Hematopoietic multipotent progenitor cell treated with erythropoietin and hydrocortisone succinate and interleukin-3 and kit ligand, for 17 days (in vitro differentiated cells): ENCODE measurements at places on chromosomes 1 and 21.
A peak's percentile ranks its signal among the peaks of the same experiment; 100 is the strongest.

- no peak for DNase-seq
Observed at GRCh38 chr1:182087304-182087703, 25.8 kb upstream of the ZNF648 start.

GRCh38 chr1:39195166-39196111, 9.1 kb upstream of the MACF1 start:
- no peak for DNase-seq

DNA sequence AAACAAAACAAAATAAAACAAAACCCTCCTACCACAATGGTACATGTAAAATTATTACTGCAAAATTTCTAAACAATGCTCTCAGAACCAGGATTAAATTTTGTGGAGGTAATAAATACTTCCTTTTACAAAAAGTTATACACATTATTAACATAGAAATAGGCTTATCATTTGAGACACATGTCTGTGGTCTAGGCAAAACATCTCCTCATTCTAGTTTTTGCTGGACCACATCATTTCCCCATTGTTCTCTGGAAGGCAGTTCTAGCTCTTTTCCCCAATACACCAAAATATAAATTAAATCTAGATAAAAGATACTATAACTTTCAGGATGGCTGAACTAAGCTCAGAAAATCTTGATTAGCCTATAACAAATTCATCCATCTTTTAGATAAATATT, 18.4 kb downstream of the EXTL2 start:
- DNase-seq, result no peak

- no peak for DNase-seq
Observed at GRCh38 chr1:183522104-183522503, 49.8 kb downstream of the SMG7 start.

GRCh38 chr1:226728448-226728847, 10.6 kb downstream of the ITPKB start:
- DNase-seq, result no peak

DNA sequence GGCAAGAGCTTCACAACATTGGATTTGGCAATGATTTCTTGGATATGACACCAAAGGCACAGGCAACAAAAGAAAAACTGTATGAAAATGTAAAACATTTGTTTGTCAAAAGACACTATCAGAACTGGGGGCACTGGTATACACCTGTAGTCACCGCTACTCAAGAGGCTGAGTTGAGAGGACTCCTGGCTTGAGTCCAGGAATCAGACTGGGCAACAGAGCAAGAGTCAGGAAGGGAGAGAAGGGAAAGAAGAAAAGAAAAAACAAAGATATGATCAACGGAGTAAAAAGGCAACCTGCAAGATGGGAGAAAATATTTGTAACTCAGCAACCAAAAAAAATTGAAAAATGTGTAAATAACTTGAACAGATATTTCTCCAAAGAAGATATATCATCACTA, 6.0 kb upstream of the TUT4 start:
- DNase-seq, result no peak

GRCh38 chr1:230578616-230579015, 63.7 kb upstream of the COG2 start:
- DNase-seq, result peak; percentile 21

DNA sequence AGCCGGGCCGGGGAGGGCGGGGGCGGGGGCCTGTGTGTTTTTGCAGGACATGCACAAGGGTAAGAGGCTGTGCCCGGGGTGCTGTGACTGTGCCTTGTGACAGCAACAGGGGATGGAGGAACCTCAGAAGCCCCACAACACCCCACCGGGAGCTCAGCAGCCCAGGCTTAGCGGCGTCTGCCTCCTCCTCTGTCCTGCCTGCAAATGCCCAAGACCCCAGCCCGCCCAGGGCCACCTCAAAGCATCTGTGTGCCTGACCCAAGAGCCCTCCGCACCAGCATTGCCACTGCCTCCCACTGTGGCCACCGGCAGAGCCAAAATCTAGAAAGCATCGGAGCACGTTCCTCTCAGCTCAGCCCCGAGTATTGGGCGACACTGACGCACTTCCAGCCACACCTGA, 2.7 kb upstream of the ACTRT2 start:
- DNase-seq, result no peak

- peak; percentile 33 for DNase-seq
Observed at GRCh38 chr1:22428672-22429071, 23.0 kb upstream of the ZBTB40 start.

DNA sequence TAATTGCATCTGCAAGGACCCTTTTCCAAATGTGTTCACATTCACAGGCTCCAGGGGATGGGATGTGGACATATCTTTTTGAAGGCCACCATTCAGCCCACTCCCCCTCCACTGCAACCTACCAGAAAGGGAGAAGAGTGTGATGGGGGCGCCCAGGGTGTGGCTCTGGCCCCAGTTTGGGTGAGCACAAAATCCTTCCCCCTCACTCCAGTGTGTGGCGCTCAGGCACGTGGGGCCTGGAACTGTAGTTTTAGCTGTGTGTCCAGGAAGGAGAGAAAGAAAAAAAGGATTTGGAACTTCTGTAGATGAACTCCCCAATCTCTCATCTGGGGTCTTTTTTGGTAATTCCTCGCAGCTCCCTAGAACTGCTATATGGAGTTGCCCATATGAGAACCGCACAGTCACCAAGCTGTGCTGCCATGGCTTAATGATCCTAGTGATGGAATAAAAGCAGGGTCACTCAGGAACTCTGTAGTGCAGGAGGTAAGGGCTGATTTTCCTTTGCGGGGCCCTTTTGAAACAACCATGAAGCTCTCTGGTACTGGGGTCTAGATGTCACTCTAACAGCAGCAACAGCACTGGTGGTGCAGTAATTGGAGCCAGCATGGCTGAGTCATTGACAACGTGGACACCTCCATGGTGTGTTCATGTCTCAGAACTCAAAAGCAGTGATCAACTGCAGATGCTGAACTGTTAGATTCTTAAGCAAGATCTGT, 17.0 kb downstream of the AGT start:
- DNase-seq, result no peak

DNA sequence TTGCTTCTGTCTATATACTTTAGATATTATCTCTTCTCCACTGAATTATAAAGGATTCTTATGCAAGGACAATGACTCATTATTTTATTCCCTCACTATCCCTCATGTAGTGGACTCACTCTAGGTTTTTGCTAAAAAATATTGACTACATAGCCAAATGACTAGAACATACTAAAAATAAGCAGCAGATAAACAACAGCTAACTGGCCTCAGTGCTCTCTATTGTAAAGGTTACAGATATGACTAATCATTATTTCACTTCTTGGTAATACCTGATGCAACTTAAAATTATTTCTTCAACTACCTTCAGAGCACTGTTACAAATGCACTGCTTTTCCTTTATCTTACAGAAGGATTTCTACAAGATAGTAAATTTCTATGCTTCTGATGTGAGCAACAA, 147.6 kb upstream of the DEPDC1 start:
- no peak for DNase-seq

DNA sequence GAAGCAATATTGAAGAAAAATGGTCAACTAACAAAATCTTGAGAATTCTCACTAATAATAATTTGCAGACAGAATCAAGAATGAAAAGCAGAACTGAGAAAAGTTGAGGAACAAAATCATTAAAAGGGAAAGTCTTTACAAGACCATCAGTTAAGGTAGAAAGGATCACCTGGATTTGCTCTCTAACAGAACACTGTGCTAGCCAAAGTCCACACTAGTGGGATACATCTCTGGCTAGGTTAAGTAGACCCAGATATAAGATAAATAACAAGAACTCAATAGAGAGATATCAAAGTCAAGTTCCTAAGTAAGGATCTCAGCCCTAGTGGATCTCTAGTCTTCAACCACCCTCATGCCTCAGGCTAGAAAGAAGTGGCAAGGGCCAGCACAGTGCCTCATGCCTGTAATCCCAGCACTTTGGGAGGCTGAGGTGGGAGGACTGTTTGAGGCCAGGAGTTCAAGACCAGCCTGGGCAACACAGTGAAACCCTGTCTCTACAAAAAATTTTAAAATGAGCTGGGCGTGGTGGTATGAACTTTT, 19.6 kb downstream of the IPP start:
- no peak for DNase-seq

DNA sequence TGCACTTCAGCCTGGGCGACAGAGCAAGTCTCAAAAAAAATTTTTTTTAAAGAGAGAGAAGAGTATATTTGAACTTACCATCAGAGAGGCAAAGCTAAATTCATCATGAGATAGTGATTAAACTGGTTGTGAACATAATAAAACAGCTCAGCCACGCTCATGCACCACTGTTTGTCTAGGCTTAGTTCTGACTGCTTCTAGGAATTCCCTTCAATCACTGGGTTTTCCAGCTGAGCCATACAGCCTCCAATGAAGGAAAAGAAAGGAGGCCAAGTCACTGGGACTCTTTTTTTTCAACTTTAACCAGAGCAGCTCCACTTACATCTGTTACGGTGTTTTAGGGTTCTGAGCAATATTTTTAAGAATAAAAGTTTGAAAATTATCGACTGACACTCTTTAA, 50.4 kb upstream of the HNRNPU start:
- DNase-seq, result no peak

DNA sequence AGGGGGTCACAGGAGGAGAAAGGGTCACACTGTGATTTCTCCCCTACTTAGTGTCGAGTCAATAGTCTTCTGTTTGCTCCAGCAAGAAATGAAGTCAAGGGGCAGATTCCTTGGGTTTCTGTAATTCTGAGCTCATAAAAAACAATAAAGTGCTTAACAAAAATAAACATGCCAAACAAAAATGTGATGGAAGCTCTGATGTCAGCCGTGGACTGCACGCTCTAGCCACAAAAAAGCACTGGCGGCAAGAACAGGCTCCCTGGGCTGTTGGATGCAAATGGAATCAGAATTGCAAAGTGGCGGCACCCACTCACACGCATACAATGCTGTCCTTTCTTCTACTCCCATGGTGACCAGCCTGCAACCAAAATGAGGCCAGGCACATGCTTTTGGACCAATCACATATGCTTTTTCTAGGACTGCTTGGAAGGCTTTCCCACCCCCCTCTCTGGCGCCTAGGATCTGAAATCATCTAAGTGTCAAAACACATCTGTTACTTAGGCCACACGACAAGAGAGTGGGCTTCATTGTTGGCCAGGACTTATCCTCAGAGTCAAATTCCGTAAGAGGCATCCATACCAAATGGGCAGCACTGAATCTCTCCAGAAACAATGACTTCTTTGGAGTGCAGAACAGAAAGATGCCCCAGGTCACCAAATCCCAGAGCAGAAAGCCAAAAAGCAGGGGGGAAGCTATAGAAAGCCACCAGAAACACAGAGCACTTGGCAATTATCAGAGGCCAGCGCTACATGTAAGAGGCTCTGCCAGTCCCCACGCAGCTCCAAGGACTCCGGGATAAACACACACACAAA, 9.2 kb downstream of the C1orf198 start:
- DNase-seq, result no peak

GRCh38 chr1:167602840-167603239, 27.2 kb upstream of the RCSD1 start:
- no peak for DNase-seq

DNA sequence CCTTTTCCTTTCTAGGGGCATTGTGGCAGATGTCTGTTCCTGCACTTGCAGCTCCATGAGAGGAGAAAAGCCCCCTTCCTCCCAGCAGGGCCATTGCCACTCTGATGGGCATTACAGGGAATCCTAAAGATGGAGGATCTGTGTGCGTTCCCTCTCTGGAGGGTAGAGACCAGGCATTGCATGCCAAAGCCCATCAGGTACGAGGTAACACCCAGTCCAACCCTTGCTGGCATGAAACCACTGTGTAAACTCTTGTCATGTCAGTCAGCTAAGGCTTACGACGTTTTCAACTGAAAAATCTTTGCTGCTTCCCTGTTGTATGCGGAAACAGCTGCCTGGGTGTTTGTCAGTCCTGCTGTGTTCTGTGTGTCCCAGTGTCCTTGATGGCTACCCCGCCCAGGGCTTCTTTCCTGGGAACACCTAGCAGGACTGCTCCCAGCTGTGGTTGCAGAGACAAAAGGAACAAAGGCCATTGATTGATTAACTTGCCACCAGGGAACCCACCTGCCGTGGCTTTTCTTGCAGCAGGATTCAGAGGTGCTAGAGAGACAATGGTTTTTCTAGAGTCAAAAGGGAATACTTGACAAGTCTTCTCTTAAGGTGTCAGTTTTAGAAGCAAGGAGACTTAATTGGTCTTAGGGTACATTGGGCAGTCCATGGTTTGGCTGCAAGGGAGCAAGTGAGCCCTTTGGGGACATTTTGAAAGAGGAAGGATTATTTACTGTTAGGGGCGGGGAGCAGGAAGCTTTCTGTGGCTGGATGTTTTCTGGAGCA, 24.6 kb downstream of the B3GALT5 start:
- no peak for DNase-seq

DNA sequence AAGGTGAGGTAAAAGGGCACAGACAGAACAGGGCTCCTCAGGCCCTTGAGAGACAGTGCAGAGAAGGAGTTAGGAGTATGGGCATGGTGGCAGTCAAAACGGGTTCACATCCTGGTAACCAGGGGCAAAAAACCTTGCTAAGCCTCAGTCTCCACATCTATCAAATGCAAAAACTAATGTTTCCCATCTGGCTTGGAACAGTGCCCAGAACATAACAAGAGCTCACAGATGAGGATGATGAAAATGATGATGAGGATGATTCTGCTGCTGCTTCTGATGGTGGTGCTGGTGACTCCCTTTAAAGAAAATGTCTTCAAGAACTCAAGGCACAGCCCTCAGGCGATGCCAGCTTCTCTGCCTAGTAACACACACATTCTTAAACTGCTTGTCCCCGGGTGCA, 24.1 kb downstream of the HHIPL2 start:
- DNase-seq, result no peak
